ENCODE measurements at places on chromosomes 3 and 15.

DNA sequence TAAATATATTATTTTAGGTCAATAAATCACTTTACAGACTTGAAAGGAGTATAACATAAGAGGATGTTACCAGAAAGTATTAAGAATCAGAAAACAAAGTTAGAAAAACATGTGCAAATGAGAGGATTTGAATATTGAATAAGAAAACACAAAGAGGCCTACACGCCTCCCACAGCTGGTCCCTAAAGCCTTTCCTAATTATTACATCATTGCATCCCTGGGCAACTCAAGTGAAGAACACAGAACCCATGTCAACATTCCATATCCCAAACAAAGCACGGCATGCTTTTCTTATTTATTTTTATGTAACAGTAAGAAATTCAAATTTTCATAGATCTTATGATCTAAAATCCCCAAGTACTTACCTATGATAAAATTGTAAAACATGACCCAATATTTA is 61.2 kb downstream of the HERC1 start:
- no peak for DNase-seq

DNA sequence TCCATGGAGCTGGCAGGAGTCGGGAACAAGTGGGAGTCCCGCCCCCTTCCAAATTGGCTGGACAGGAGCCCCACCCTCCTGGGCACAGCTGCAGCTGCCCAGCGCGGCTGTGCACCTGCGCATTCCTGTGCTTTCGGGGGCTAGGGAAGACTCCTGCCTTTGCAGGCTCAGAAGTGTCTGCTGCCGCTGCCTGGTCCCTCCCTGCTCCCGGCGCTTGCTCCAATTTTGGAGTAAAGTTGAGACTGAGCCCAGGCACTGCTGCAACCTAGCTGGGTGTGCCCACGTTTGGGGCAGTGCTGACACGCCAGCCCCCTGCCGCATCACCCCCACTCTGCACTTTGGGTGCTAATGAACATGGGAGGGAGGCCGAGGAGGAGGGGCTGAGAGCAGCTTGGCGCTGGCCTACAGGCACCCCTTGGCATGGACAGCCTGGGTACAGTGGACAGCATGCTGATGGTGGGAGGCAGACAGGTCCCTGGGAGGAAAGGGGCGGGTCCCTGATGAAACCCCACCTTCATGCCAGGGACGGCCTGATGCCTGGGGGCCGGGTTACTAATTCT is 399.2 kb upstream of the CNTN4 start:
- DNase-seq = no peak

- DNase-seq = no peak
These were observed 159.6 kb downstream of the LEKR1 start for GRCh38 chr3:156985711-156986110.

DNA sequence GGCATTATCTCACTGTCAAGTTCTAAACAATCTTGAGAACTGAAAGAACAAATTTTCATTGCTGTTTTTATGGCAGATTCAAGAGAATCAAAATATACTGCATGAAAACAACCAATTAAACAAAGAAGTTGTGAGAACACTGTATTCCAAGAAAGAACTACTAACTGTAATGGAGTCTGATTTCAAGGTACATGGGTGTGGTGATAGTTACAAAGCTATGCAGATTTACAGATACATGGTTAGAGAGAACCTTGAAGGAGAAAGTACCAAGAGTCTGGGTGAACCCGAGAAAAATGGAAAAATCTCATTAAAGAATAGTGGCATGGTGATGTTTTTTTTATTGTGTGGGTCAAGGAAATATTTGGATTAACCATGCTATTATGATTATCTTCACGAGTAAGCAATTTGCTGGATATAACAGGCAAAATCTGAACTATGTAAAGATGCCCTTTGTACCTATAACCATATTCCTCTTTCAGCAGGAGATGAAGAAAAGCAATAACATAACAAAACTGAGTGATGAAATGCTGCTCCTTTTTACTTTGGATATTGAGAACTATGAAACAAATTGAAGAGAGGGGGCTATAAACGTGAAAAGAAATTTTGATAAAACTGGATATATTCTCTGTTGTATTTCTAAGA is 100.4 kb downstream of the PLSCR2 start:
- no peak for DNase-seq

DNA sequence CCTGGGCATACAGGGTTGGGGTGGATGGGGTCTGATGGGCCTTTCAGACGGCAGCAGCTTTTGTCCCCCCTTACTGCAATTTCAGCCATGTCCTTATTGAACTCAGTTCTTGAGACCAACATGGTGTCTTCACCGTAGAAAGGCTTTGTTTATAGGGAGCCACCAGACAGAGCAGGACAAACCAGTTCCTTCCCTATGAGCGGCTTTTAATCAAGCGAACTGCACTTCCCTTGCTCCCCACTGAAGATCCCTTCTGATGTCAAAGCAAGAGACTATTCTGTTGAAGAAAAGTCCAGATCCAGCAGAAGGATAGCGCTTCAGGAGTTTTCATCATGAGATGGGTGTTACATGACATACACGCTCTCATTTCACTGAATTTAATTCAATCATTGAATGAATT is 100.4 kb downstream of the CD47 start:
- DNase-seq = no peak

DNA sequence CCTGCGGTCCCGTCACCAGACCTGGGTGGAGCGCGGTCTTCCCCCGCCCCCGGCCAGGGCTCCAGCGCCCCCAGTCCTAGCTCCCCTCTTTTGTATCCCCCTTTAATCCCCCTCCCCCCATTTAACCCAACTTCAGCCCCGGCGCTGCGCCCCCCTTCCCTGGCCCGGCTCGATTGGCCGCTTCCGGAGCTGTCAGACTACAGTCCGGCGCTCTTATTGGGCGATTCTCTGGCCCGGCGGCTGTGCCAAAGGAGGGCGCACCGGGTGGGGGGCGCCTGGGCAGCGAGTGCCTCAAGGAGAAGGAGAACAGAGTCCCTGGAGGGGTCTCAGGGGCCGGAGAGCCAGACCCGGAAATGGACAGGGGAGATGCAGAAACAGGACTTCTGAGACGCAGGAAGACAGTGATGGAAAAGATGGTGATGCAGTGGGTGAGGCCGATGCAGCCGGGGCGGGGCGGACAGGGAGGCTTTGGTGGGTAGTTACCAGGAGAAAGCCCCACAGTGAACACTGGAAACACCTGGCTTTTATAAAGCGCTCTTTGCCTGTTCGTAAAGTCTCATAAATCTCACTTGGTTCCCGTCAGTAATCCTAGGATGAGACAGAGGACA is 1.2 kb upstream of the ADCY5 start:
- no peak for DNase-seq

DNA sequence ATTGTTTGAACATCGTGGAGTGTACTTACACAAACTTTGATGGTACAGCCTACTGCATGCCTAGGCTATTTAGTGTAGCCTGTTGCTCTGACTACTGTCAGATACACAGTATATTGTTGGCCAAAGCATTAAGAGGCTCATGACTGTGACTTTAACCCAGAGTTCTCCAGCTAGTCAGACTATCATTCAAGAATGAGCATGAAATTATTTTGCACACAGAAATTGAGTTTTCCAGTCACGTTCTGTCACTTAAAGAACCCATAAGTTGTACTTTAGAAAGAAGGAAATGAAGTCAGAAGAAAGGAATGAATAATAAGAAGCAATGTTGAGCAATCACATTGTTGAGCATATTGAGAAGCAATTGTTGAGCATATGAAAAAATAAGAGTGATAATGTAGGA is 37.6 kb upstream of the SLC22A13 start:
- no peak for DNase-seq

DNA sequence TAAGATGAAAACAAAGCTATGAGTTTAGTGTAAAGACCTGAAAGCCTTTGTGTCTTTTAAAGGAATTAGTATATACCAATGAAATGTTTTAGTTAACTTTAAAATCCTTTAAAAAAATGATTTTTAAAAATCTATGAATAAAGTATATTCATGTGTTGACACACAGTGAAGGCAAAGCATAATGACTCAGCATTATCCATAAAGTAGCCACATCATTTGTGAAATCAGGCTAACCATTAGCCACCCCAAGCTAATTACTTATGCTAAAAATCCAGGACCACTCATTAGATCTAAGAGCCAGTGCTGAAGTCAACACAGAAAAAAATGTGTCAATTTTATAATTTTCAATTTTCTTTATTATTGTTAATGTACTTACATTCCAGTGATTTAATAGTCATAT is 310.2 kb downstream of the TBC1D5 start:
- no peak for DNase-seq

DNA sequence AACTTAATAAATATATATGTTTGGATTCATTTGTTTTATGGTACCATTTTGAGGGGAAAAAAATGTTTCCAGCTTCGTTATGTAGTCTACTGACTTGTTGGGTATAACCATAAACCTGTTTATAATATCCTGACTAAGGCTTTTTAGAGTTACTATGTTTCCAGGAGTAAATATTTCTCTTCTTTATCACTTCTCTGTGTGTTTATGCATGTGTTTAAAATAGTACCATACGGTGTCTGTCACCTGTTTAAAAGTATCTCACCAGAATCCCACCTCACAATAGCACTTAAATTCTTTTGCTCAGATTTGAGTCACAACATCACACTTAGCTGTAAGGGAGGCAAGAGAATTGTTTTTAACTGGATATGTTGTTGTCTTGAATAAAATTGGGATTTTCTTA is 15.1 kb downstream of the LACTB start:
- no peak for DNase-seq

- DNase-seq = no peak
These were observed 62.7 kb upstream of the SLCO3A1 start for GRCh38 chr15:91790836-91791235.

GRCh38 chr3:32596909-32597369 is 26.3 kb upstream of the DYNC1LI1 start:
- no peak for DNase-seq
